ENCODE measurements at places on chromosomes 2 and 18. TPM values are rescaled to one million over a fixed set of nuclear protein-coding genes. Genes with fewer than 3 reads are reported as not detected.

DNA sequence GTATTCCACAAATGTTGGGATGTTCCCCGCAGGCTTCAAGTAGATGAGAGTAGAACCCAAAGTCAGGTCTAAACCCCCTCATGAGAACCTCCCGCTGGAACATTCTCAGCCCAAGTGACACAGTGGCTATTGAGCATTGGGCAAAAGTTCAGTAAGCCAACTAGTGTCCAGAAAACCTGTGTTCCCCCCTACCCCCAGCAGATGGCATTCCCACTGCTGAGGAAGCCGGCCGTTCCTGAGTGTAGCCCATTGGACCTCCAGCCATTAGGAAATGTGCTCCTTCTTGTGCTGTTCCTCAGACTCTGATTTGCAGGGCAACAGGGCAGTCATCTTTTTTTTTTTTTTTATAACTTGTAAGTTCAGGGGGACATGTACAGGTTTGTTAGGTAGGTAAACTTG is 152.1 kb downstream of the NCK2 start:
- peaks cover 30% of the 10 kb centered on the region for H3K4me1 ChIP-seq
- no peak for DNase-seq
- no peak overlapping the region for H3K27ac ChIP-seq
- peaks cover 28% of the 10 kb centered on the region for H3K36me3 ChIP-seq

DNA sequence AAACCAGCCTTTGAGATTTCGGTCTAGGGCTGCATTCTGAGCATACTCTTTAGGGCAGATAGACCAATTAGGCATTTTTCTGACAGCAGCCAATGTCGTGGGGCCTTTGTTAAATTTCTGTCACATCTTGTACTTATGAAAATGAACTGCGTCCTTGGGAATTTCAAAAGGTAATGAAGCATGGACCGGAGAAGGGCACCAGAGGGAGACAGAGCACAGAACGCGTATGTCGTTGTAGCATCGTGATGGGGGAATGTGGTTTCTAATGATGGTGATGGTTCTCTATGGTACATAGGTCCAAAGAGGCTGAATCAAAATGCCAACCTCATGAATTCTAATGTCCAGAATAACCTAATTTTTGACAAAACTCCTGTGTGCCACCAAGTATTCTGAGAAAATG is 483.9 kb upstream of the CRIM1 start:
- no peak overlapping the region for H3K4me3 ChIP-seq
- no peaks in the 10 kb centered on the region for H3K4me1 ChIP-seq
- no peak overlapping the region for H3K27ac ChIP-seq
- H3K36me3 ChIP-seq, result no peaks in the 10 kb centered on the region
- peaks cover 11% of the 10 kb centered on the region for H3K27me3 ChIP-seq
- no peak for DNase-seq

GRCh38 chr2:230985519-230986231 is 10.2 kb upstream of the SPATA3 start:
- peaks cover 9% of the 10 kb centered on the region for H3K27me3 ChIP-seq
- no peak overlapping the region for H3K27ac ChIP-seq

Gene FAM124B
- 0.32 TPM for total RNA-seq

GRCh38 chr2:168816369-168816768 is 13.9 kb downstream of the NOSTRIN start:
- no peak for DNase-seq
- no peaks in the 10 kb centered on the region for H3K36me3 ChIP-seq
- H3K4me3 ChIP-seq, result no peak overlapping the region

DNA sequence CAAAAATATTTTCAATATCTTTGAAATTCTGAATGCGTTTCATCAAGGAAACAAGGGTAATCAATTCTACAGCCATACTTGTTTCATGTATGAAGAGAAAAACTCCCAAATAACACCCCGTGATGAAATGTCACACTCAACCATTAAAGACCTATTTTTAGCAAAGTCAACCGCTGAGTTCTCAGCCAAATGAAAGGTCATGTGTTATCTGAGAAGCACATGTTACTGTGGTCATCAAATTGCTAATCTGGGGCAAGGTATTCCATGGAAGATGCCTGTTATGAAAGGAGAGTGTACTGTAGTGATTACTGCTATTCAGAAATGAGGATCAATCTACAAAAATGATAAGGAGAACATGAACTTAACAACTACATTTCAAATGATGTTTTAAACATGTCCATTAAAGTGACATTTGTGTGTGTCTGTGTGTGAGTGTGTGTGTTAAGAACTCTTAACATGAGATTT is 126.7 kb downstream of the BCL2 start:
- no peak for DNase-seq
- peak overlapping the region; percentile 81 for H3K27ac ChIP-seq
- peaks cover 60% of the 10 kb centered on the region for H3K4me1 ChIP-seq
- H3K27me3 ChIP-seq, result no peaks in the 10 kb centered on the region

DNA sequence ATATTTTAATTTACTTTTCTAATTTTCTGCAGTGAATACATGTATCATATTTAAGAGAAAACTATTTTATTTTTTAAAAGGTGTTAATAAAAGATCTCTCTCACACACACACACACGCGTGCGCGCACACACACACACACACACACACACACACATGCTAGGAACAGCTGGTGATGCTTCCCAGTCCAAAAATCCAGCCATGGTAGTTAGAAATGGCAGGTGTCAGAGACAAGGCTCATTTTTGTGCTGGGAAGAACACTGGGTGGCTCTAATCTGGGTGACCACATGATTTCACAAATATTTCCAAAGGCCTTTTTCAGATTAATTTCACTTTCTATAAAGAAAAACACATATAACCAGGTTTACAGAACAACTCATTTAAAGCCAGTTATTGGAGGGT is 104.5 kb upstream of the NCK2 start:
- H3K27me3 ChIP-seq, result no peaks in the 10 kb centered on the region
- H3K4me1 ChIP-seq, result no peaks in the 10 kb centered on the region
- H3K27ac ChIP-seq, result no peak overlapping the region
- H3K4me3 ChIP-seq, result no peak overlapping the region
- H3K36me3 ChIP-seq, result no peaks in the 10 kb centered on the region

Gene AKAIN1
- not detected for total RNA-seq

Gene RNF152
- 0.12 TPM for total RNA-seq

DNA sequence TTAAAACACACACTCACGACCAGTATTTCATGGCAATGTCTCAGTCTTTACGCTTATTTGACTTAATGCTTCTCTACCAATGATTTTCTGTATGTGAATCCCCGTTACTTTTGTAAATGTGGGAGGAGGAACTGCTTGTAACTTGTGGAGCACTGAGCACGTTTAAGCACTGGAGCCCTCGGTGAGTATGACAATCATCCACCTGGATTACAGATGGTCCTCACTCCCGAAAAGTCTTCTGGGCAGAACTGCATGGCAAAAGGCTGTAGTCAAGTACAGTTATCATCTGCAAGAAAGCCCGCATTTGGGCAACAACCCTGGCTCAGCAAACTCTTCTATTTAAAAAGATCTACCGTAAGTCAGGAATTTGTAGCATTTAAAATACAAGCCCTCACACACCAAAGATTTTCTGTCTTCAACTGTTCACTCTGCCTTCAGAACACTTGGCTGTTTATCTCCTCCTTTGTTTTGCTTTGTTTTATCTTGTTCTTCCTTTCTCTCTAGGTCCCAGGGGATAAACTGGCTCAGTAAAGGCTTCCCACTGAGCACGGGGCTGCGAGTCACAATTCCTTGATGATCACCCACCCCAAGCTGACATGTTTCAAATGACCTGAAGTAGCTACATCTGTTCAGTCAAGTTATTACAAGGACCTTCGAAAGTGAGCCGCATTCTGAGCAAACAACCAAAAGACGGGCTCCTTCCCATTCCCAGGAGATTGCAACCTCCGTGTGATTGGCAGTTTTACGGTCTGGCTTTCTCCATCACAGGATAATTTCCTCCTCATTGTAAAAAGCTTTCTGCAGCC is 102.2 kb downstream of the DLGAP1 start:
- no peaks in the 10 kb centered on the region for H3K27me3 ChIP-seq
- DNase-seq, result no peak
- no peaks in the 10 kb centered on the region for H3K36me3 ChIP-seq
- H3K4me3 ChIP-seq, result no peak overlapping the region
- no peaks in the 10 kb centered on the region for H3K4me1 ChIP-seq

Gene FRZB
- not detected for total RNA-seq

DNA sequence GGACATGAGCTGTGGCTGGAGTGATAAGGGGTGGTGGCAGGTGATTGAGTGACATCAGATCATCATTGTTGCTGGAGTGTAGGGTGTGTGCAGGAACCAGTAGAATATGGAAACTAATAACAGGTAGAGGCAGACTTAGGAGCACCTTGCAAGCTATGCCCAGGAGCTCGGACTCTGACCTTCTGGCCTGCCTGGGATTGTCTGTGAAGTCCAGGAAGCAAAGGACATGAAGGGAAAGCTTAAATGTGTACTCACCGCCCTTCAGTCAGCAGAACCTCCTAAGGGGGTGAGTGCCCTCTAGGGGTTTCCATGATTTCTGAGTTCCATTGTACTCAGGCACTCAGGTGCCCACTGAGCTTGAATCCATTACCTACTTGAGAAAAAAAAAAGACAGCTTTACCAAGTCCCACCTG is 104.2 kb downstream of the CRIM1 start:
- H3K27ac ChIP-seq, result no peak overlapping the region
- H3K27me3 ChIP-seq, result no peaks in the 10 kb centered on the region
- DNase-seq, result no peak
- H3K4me3 ChIP-seq, result no peak overlapping the region

Gene GAREM2
- total RNA-seq, result 1.9 TPM

Gene CXCR4
- total RNA-seq, result 221 TPM

DNA sequence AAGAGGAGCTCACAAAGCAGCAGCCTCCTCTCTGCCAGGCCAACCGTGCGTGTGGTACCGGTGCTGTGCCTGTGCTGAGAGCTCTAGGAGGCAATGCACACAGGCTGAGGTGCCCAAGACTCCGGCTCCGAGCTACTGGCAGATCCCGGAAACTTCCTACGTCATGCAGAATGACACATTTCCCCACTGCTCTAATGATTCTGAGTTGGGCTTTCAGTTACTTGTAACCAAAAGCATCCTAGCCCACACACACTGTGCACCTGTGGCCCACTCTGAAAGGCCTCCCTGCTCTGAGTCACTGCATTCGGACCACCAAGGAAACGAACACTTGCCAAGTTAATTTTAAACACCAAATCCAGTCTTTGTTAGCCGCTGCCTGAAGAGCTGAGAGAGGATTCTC is 9.3 kb upstream of the RNU4ATAC start:
- no peaks in the 10 kb centered on the region for H3K27me3 ChIP-seq
- H3K27ac ChIP-seq, result no peak overlapping the region
- DNase-seq, result no peak
- H3K36me3 ChIP-seq, result peaks cover 7% of the 10 kb centered on the region

Gene SCN9A
- total RNA-seq, result 0.12 TPM

Gene MOGAT1
- total RNA-seq, result not detected

DNA sequence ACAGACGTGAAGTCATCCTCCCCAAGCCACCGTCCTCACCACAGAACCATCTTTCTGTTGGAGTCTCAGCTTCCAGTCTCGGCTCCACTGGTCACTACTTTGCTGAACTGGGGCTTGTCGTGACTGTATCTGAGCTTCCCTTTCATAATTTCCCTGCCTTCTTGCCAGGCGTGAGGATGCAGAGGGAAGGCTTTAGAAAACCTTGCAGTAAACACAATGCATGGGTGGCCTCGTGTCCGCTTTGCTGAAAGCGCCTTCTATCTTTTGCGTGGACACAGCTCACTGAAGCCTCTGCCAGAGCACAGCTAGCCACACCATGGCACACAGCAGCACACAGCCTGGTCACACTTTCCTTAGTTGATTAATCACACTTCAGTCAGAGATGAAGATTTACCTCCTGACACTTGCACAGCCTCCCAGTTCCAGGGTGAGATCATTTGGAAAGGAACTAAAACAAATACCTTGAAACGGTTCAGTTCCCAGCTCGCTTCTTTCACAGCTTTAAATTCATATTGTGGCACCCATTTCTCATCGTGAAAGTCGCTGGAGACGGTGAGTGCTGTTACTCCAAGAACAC is 2.8 kb upstream of the GPR45 start:
- DNase-seq, result no peak
- no peak overlapping the region for H3K27ac ChIP-seq
- H3K27me3 ChIP-seq, result peaks cover 15% of the 10 kb centered on the region
- peaks cover 10% of the 10 kb centered on the region for H3K4me1 ChIP-seq
- H3K4me3 ChIP-seq, result no peak overlapping the region
- no peaks in the 10 kb centered on the region for H3K36me3 ChIP-seq

GRCh38 chr2:55804535-55804934 is 110.9 kb upstream of the PNPT1 start:
- H3K27ac ChIP-seq, result no peak overlapping the region
- DNase-seq, result no peak

GRCh38 chr2:108392029-108392428 is 14.3 kb downstream of the SULT1C4 start:
- H3K4me1 ChIP-seq, result no peaks in the 10 kb centered on the region
- peaks cover 5% of the 10 kb centered on the region for H3K27me3 ChIP-seq
- H3K4me3 ChIP-seq, result no peak overlapping the region

DNA sequence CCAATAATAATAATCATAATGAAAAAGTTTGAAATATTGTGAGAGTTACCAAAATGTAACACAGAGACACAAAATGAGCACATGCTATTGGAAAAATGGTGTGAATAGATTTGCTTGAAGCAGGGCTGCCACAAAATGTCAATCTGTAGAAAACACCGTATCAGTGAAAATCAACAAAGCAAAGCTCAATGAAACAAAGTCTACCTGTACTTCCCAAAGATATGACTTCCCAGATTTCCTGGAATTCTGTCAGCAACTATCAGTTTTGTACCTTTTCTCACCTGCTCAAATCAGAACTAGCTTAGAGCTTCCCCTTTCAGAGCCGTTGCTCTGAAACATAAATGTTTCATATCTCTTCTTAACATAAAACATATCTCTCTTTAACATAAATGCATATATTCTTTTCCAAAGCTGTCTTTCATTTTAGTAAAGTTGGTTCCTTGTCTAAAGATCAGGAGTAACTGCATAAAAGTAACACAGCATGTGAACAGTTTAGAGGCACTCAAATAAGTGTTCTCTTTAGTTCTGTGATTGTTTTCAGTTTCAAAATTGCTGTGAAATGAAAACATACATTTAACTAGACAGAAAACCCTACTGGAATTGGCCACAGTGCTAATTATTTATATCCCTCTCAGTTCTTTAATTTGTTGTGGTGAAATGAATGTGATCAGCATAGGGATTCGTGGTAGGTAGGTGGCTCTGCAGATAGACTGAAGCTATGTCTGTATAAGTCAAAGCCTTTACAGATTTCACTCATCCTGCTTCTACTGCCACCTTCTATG is 262.5 kb downstream of the KCNJ3 start:
- H3K4me3 ChIP-seq, result no peak overlapping the region
- H3K4me1 ChIP-seq, result no peaks in the 10 kb centered on the region
- no peak for DNase-seq
- H3K27ac ChIP-seq, result no peak overlapping the region
- no peaks in the 10 kb centered on the region for H3K36me3 ChIP-seq
- no peaks in the 10 kb centered on the region for H3K27me3 ChIP-seq

- no peak overlapping the region for H3K4me3 ChIP-seq
- H3K27me3 ChIP-seq, result peaks cover 39% of the 10 kb centered on the region
- peaks cover 16% of the 10 kb centered on the region for H3K4me1 ChIP-seq
Observed at GRCh38 chr2:73289304-73289703, 4.0 kb downstream of the EGR4 start.

- H3K27ac ChIP-seq, result no peak overlapping the region
- H3K36me3 ChIP-seq, result no peaks in the 10 kb centered on the region
- no peak overlapping the region for H3K4me3 ChIP-seq
- no peaks in the 10 kb centered on the region for H3K4me1 ChIP-seq
- no peaks in the 10 kb centered on the region for H3K27me3 ChIP-seq
Observed at GRCh38 chr2:178949584-178949983, 100.4 kb downstream of the CCDC141 start.

All from activated T-cell treated with anti-CD3 and anti-CD28 coated beads, Interleukin-2, amount 50 U/mL, for 72 hours (primary cell).